ENCODE measurements at places on chromosomes 6 and 20. TPM values are rescaled to one million over a fixed set of nuclear protein-coding genes. Genes with fewer than 3 reads are reported as not detected.

- no peak for DNase-seq
- H3K4me1 ChIP-seq: no peaks in the 10 kb centered on the region
- no peak overlapping the region for H3K27ac ChIP-seq
- H3K4me3 ChIP-seq: no peak overlapping the region
- no peaks in the 10 kb centered on the region for H3K36me3 ChIP-seq
Observed at GRCh38 chr6:3269281-3269975, 10.7 kb downstream of the PSMG4 start.

The PRRT1 gene
- total RNA-seq: 0.28 TPM

The GPSM3 gene
- 2.0 TPM for total RNA-seq

The KCNK5 gene
- total RNA-seq: 19.2 TPM

- H3K4me1 ChIP-seq: no peaks in the 10 kb centered on the region
- no peaks in the 10 kb centered on the region for H3K27me3 ChIP-seq
- no peaks in the 10 kb centered on the region for H3K36me3 ChIP-seq
- H3K4me3 ChIP-seq: no peak overlapping the region
Observed at GRCh38 chr20:54929191-54929590, 453.8 kb downstream of the DOK5 start.

The SLPI gene
- total RNA-seq: 26.0 TPM

- H3K27ac ChIP-seq: no peak overlapping the region
- no peaks in the 10 kb centered on the region for H3K27me3 ChIP-seq
- no peak overlapping the region for H3K4me3 ChIP-seq
- DNase-seq: no peak
- no peaks in the 10 kb centered on the region for H3K36me3 ChIP-seq
Observed at GRCh38 chr6:117740605-117741004, 65.3 kb downstream of the NUS1 start.

DNA sequence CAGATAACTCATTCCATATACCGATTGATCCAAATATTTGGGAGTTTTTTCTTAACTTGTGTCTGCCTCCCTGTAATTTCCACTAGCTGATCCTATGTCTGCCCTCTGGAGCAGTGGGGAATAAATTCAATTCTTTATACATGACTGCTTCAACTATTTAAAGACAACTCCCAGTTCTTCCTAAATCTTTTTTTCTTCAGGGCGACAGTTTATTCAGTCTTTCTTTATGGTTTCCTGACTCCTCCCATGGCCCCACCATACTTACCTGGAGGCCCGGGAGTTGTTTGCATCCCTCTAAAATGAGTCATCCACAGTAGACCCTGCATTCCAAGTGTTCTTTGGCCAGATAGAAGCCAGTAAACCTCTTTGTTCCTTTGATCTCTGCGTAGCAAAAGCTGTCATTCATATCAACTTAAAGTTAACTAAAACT, 73.6 kb downstream of the LCA5 start:
- DNase-seq: no peak
- H3K4me1 ChIP-seq: no peaks in the 10 kb centered on the region
- no peaks in the 10 kb centered on the region for H3K27me3 ChIP-seq
- peak overlapping the region; percentile 26 for H3K27ac ChIP-seq

DNA sequence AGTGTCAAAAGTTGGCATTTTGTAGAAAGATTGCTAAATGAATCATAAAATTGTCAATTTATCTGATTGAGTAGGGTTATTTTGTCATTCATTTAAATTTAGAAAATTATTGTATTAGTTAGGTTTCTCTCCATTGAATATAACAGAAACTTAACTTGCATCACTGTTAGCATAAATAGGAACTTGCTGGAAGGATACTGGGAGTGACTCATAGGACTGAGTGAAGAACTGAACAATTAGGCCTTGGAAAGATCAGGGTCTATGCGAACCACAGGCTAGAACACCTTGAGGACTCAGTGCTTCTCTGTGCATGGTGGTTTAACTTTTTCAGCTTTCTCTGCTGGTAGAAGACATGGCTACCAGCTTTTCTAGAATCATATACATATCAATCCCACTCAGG, 67.7 kb upstream of the IFNGR1 start:
- H3K36me3 ChIP-seq: no peaks in the 10 kb centered on the region
- no peaks in the 10 kb centered on the region for H3K27me3 ChIP-seq
- H3K27ac ChIP-seq: no peak overlapping the region
- no peak for DNase-seq

The ADRM1 gene
- 36.9 TPM for total RNA-seq

The OR2H2 gene
- not detected for total RNA-seq

The PTGIS gene
- 1.2 TPM for total RNA-seq

DNA sequence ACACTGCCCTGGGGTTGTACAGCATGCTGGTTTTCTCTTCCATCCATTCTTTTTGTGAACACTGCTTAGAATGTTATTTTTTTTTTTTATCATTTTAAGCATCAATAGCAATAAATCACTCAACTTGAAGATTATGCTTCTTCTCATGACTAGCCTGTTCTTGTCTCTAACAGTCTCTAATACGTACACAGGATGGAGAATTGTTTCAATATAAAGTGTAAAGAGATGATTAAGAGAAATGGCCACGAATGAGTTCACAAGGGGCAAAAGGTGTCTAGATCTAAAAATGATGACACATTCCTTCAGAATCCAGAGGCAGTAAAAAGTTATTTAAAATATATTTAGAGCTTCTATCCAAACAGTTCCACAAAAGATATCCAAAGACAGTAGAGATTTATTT, 390.2 kb downstream of the HDGFL1 start:
- H3K27ac ChIP-seq: no peak overlapping the region
- no peak for DNase-seq
- no peaks in the 10 kb centered on the region for H3K4me1 ChIP-seq
- H3K4me3 ChIP-seq: no peak overlapping the region
- no peaks in the 10 kb centered on the region for H3K36me3 ChIP-seq

GRCh38 chr6:169370054-169370453, 116.4 kb upstream of the THBS2 start:
- no peaks in the 10 kb centered on the region for H3K36me3 ChIP-seq
- H3K27me3 ChIP-seq: no peaks in the 10 kb centered on the region
- no peak for DNase-seq
- no peaks in the 10 kb centered on the region for H3K4me1 ChIP-seq
- no peak overlapping the region for H3K4me3 ChIP-seq

- H3K4me3 ChIP-seq: peak overlapping the region; percentile 98
- DNase-seq: peak; percentile 23
- H3K27me3 ChIP-seq: no peaks in the 10 kb centered on the region
- peak overlapping the region; percentile 50 for H3K27ac ChIP-seq
Observed at GRCh38 chr6:166998256-166999144, 697 bp upstream of the CEP43 start.

DNA sequence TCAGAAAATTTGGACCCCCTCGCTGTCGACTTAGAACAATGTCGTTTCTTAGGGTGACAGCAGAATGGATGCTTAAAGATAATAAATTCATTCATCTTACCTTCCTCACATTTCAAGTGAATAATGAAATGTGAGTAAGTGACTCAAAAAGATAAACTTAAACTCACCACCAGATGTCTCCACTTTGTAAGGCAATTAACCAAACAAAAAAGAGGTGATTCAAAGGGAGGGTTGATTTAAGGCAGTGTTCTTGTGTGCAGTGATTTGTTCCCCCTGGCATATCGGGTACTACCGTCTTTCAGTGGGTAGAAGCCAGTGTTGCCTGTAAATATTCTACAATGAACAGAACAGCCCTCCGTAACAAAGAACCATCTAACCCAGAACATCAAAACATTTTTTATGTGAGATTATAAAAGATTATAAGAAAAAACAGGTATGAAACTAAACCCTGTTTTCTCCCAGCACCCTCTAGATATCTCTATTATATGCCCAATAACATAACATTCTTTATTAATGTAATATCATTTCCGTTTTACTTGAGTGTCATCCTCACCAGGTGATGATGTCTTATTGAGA, 589.7 kb downstream of the CBLN4 start:
- H3K4me3 ChIP-seq: no peak overlapping the region
- H3K27ac ChIP-seq: no peak overlapping the region
- no peaks in the 10 kb centered on the region for H3K27me3 ChIP-seq
- DNase-seq: no peak
- H3K36me3 ChIP-seq: no peaks in the 10 kb centered on the region

DNA sequence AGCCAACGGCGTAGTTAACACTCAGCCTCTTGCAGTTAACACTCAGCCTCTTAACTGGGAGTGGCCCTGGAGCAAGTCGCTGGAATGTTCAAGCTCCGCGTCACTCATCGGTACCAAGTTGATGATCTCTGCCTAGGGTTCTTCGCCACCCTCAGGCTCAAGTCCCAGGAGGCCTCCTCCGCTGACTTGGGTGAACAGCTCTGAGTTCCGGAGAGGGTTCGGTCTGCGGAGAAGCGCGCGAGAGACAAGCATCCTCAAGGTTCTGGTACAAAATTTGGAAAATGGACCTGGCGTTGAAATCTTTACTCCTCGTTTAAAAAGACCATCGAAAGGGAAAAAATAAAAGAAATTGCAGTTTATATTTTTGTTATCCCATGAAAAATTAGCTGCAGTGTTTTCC, 876 bp upstream of the DSP start:
- H3K36me3 ChIP-seq: no peaks in the 10 kb centered on the region
- peaks cover 11% of the 10 kb centered on the region for H3K4me1 ChIP-seq
- H3K27me3 ChIP-seq: no peaks in the 10 kb centered on the region
- H3K27ac ChIP-seq: peak overlapping the region; percentile 96
- H3K4me3 ChIP-seq: no peak overlapping the region

The XKR7 gene
- 0.25 TPM for total RNA-seq

The SEL1L2 gene
- not detected for total RNA-seq

DNA sequence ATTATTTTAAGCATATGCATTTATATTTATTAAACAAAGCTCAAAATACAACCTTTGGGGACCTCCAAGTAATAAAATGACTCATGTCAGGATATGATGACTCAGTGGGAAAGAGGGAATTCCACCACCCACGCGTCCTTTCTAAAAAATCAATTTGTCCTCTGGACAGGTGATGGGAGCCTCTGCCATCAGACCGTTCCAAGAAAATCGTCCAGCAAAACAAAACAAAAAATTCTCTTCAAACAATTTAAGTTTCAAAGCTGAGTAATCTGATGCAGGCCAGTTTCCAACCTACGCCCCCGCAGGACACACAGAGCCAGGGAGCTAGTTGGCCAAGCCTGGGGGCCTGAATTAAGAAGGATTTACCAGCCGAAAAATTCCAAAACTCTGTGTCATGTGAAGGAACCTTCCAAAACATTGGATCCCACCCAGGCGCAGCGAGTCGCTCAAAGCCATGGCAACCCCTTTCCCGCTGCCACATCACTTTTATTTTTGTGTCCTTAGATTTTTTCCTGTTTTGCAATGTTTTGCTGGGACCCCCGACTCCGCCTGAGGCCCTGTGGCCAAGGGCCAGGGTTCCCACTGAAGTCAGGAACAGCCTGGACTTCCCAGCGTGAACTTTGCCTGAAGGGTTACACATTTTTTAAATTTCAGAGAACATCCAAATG, 95.3 kb downstream of the NFATC2 start:
- no peaks in the 10 kb centered on the region for H3K4me1 ChIP-seq
- peak; percentile 32 for DNase-seq
- no peaks in the 10 kb centered on the region for H3K27me3 ChIP-seq
- H3K27ac ChIP-seq: no peak overlapping the region
- no peak overlapping the region for H3K4me3 ChIP-seq

DNA sequence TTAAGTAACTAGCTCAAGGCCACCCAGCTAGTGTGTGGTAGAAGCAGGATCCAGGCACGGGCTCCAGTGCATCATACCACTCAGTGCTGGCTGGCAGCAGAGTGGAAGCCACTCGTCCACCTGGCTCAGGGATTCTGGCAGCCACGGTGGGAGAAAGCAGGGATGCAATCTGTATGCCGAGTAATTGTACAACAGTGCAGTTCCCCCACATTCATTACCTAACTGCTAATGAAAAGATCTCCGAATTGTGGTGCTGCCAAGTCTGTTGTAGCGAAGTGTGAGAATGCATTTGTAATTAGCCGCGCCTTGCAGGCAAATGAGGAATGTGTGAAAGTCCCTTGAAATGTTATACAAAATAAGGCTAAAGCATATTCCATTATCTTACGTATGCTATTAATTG, 29.0 kb downstream of the KCNG1 start:
- no peaks in the 10 kb centered on the region for H3K27me3 ChIP-seq
- DNase-seq: no peak
- H3K4me3 ChIP-seq: no peak overlapping the region

Measured in pancreas (tissue), 10 donors.